ENCODE measurements at places on chromosomes 4 and X.

GRCh38 chrX:68936608-68937007 lies 107.8 kb downstream of the EFNB1 start:
- no peak for DNase-seq

GRCh38 chr4:122045533-122045932 lies 93.7 kb upstream of the TRPC3 start:
- DNase-seq, result no peak

DNA sequence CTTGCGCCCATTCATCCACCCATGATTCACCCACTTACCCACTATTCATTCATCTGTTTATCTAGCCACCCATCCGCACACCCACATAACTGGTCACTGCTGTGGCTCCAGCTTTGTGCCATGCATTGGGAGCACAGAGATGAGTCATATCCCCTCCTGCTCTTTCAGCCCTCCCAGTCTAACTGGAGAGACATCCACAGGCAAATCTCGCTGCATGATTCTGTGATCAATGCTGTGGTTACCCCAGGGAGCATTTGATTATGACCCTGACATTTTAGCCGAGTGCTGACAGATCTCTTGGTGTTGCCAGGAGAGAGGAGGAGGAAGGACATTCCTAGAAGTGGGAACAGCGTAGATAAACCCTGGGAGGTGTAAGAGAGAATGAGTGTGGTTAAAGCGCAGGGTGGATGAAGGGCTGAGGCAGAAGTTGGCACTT lies 10.4 kb upstream of the PORCN start:
- DNase-seq, result no peak

DNA sequence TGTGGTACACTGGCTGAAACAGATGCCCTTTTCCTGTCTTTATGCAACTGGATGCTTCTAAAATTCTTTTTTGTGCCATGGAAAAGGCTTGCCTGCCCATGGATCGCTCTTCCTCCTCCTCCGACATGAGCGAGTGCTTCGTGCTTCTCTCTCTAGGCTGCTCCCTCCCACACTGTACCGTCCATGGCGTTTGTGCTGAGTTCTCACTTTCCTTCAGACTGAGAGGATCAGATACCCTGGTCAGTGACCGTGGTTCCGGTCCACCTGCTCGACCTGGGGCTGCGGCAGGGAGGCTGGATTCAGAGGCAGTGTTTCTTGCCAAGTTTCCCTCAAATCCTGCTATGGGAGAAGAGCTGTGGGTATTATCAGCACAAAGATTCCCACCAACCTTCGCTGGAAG lies 10.2 kb upstream of the CLDN24 start:
- no peak for DNase-seq

DNA sequence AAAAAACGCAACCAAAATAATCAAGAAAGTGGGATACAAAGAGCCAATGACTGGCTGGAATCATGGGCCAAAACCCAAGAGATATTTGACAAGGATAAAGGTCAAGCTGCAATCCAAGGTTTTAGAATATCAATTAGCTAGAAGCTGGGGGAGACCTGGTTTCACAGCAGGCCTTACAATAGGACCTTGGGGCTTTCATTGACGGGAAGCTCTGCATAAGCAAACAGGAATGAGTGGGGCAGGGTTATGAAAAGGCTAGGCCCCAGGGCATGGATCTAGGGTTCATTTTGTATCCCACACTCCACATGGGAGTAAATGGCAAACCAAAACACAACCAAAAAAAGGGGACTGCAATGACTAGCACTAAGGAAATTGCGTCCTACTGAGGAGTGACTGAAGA lies 215.3 kb downstream of the HS6ST2 start:
- no peak for DNase-seq

- DNase-seq, result no peak
These were observed 118.8 kb downstream of the ZNF827 start for GRCh38 chr4:145819853-145820181.

DNA sequence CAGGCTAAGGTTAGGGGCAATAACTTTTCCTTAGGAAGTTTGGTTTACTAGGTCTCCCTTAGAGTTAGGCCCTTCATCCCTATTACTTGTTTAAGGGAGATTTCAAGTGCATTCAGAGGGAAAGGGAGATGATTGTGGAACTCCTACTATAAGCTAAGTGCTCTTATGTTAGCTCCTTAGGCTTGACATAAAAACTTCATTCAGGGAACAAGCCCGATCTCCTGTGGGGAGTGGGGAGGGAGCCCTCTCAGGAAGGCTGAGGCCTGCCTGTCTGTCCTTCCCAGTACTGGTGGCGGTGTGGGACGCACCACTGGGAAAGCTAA lies 8.0 kb downstream of the KLF3 start:
- no peak for DNase-seq

DNA sequence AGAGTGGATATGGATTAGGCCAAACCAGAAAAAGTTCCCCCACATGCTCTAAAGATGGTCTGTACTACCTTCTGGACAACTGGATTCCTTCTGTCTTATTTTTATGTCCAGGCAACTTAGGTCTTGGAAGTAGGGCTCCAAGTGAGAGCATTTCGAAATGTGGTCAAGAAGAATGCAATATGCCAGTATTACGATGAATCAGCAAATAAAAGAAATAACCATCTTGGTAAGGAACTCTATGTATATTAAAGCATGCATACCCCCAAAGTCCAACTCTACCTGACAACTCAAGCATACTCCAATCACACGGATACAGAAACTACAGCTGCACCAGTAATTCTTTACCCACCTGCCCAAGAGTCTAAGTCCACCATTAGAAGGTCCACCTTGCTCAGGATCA lies 234.5 kb downstream of the HNRNPD start:
- DNase-seq, result no peak

GRCh38 chr4:100936661-100937375 lies 410.5 kb downstream of the PPP3CA start:
- no peak for DNase-seq

DNA sequence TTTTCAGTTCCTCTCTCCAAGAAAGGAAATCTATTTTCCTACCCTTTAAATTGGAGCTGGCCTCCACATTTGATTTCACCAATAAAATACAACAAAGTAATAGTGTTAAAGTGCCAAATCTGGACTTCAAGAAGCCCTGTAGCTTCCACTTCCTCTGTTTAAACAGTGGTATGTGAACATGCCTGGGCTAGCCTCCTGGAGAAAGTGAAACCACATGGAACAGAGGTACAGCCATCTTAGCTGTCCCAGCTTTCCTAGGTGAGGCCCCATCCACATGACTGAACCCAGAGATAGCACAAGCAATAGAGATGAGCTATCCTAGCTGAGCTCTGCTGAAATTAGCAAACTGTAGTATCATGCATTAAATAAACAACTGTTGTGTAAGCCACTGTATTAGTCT lies 131.8 kb upstream of the VCX start:
- no peak for DNase-seq

GRCh38 chrX:10484683-10485247 lies 135.6 kb downstream of the MID1 start:
- no peak for DNase-seq

GRCh38 chr4:111136438-111136837 lies 513.6 kb upstream of the PITX2 start:
- no peak for DNase-seq

DNA sequence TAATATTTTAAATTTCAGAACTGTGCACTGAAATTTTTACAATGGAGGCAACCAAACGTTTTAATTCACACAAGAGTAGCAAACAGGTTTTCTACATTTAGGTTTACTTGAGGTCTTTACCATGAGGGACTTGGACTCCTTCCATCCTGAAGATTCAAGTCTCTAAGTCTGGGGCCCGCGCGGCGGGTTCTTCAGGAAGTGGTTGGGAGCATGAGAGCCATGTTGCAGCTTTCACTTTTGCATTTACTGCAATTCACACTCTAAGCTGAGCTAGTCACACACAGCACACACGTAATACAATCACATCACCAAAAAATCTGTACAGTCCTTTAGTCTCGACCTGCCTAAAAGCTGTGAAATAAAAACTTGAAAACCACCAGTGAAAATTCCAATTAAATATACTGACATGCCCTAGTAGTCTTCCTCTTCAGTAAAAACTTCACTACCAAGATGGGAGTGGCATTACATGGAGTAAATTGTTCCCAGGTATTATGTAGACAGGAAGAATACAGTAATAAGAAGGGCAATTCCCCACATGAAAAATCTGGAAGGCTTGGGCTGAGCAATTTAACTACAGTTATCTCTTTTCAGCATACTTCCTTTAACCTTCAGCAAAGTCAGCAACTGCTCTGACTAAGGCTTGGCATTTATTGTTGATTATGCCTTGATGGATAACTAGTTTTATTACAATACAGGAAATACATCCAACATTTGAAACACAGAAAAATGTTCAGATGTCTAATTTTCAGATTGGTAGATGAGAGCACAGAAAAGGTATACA lies 571.1 kb upstream of the DIPK2B start:
- DNase-seq, result no peak

DNA sequence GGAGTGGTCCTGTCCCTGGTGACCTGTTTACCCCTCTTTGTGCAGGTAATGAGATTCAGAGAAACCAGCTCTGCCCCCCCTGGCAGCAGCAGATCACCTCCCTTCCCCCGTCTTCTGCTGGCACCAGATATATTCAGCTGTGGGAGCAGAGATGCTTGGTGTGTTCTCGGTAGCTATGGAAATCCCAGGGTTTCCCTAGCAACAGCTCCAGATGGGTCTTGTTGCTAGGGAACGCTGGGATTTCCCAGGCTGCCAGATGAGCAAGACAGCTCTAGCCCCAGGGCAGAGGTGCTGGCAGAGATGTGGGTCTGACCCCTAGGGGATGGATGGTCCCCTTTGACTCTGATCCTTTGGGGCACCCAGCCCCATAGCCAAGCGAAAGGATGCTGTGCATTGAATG lies 20.2 kb downstream of the CETN2 start:
- DNase-seq, result no peak

DNA sequence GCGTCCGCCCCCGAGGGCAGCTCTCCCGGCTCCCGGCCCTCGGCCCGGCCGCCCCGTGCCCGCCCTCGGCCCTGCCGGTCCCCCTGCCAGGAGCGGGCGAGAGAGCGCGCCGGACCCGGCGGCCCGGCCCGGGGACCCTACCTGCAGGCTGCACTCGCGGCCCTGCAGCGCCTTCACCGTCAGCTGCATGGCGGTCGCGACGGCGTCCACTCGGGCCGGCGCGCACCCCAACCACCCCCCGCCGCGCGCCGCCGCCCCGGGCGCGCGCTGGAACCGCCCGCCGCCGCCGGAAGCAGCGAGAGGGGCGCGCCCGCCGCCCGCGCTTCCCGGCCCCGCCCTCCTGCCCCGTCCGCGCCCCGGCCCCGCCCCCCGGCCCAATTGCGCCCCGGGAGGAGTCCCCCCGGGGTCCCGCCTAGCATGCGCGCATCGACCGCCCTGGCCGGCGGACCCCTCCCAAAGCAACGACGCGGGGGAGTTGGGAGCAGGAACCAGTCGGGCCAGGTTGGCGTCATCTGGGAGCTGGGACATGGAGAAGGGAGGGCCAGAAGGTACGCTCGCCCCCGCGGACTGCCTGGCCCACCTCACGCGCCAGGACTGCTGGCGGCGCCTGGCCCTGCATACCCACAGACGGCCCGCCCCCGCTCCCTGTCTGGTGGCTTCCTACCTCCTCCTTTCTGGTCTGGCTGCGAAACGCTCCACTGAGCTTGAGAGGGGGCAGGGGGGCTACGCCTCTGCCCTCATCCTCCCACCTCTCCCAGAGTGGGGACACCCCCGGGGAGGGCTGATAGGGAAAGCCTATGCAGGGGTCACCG lies at the start of gene UBL4A:
UBL4A (minus strand) TSS at position 220 of the 812 bp plus-strand sequence; CDS start at position 189, 31 bp downstream.
- DNase-seq, result peak; percentile 48

- no peak for DNase-seq
These were observed 428.2 kb upstream of the GALNT7 start for GRCh38 chr4:172740434-172740833.

DNA sequence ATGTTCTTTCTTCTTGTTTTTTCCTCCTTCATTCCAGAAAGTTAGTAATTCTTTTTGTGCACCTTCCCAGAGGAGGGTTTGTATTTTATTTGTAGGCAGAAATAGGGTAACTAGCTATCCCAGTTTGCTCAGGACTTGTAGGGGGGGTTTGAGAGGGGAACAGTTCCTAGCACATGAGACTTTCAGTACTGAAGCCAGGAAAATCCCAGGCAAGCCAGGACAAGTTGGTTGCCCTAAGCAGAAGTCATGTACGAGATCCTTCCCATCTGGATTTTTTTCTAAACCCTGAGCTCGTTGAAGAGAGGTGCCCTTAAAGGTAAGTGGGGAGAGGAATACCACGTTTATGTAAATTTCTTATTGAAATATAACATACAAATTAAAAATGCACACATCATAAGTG lies 15.6 kb upstream of the TAB3 start:
- no peak for DNase-seq

GRCh38 chr4:16416601-16417000 lies 190.3 kb upstream of the TAPT1 start:
- DNase-seq, result no peak

- DNase-seq, result no peak
These were observed 47.6 kb downstream of the ABCG2 start for GRCh38 chr4:88110826-88111225.

DNA sequence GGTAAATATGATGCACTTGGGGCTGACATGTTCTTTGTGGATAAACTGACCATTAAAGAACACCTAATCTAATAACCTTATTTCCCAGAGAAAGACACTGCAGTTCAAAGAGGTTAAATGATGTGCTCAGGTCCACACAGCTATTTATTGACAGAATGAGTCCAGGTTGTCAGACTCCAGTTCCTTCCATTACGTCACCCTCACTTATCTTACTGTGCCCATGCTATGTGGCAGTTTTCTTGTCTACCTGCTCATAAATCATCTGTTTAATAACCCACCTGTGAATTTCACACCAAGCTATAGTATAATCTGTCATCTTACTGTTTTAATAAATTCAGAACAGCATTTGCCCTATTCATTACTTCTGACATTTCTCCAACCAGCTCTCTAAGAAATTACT lies 36.7 kb downstream of the QRFPR start:
- no peak for DNase-seq

DNA sequence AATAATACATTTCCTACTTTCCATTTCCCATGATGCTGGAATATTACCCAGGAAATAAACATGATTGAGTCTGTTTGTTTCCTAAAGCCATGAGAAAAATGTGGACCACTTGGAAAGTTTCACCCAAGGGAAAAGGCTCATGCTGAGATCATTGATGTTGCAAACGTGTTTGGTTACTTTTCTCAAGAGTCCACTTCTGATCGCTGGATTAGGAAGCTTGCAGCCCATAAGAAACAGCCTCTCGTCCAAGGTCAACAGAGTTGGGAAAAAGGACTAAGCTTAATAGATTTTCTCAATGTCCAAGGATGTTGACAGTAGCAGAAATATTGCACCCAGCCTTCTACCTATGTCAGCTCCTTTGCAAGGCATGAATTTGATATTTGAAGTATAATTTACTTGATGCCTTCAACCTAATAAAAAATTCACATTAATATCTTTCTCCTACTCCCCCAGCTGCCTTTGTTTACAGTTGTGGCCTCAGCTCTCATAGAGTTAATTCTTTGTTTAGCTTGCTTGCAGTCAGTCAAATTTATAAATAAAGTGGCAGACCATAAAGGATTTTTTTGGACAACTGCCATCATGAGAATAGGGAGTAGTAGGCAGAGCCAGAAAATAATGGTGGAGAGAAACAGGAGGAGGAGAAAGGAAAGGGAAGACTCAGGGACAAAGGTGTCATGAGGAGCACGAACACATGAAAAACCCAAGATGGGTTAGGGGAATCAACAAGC lies 65.6 kb upstream of the BLTP1 start:
- no peak for DNase-seq

- no peak for DNase-seq
These were observed 5.0 kb upstream of the MGST2 start for GRCh38 chr4:139660568-139661043.

All from stimulated activated CD8-positive, alpha-beta memory T cell treated with anti-CD3 and anti-CD28 coated beads, Interleukin-12 subunit alpha, Interleukin-12 subunit beta, amount 100 ng/mL, for 4 hours (primary cell).